ENCODE measurements at places on chromosomes 16 and 17.

GRCh38 chr16:7268182-7268581 is 64.5 kb upstream of the RBFOX1 start:
- peak; percentile 3 for DNase-seq

DNA sequence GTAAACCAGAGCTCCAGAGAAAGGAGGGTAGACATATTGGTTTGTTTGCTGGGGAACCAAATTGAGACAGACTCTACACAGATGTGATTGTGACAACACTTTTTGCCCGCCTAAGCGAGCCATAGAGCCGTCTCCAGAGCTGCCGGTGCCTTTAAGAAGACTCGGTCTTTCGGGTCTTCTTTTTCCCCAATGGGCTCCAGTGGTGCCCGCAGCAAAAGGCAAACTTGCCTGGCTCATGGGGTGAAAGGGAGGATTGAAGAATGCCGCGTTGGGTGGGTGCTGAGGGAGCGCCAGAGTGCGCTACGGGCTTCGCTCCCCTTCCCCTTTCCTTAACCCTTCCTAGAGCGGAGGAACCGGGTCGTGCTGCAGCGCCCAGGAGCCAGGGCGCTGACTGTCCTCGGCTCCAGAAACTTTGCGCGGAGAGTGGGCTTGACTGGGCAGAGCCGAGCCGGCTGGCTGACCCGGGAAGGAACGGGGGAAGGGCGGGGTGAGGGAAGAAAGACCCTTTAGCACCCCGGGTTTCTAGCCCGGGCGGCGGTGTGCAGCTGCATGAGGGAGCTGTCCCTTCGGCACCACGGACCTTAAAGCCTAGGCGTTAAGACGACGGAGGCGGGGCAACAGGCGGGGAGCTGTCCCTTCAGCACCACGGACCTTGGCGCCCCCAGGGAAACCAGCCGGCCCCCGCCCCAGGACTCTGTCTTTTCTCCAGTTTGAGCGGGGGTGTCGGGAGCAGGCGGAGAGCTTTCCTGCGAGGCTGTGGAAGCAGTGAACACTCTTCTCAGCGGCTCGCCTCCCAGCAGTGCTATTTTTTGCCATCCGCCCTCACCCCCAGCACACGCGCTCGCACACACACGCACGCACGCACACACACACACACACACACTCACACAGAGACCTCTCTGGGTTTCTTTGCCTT is at the start of gene CACNG3:
Gene CACNG3, plus strand, starts transcription at position 880 of the 916 bp plus-strand sequence. CDS start 420 bp downstream, outside the sequence.
- peak; percentile 70 for DNase-seq

DNA sequence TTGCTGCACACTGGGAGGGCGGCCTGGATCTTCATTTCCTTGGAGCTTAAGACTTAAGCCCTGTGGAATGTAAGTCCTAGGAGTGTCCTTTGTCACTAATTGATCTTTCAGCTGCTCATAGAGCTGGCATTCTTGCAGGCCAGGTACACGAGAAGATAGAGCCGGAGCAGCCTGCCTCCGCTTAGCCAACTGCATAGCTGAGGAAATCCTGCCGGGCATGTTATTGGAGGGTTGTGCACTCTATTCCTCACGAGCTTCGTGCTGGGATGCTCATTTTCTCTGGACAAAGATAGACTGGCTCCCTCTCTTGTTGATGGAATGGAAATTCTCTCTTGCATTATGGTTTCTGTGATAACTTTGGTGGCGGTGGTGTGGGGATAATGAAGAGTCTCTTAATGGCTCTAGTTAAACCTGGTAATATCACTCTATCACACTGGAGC is 76.9 kb downstream of the RPA1 start:
- no peak for DNase-seq

DNA sequence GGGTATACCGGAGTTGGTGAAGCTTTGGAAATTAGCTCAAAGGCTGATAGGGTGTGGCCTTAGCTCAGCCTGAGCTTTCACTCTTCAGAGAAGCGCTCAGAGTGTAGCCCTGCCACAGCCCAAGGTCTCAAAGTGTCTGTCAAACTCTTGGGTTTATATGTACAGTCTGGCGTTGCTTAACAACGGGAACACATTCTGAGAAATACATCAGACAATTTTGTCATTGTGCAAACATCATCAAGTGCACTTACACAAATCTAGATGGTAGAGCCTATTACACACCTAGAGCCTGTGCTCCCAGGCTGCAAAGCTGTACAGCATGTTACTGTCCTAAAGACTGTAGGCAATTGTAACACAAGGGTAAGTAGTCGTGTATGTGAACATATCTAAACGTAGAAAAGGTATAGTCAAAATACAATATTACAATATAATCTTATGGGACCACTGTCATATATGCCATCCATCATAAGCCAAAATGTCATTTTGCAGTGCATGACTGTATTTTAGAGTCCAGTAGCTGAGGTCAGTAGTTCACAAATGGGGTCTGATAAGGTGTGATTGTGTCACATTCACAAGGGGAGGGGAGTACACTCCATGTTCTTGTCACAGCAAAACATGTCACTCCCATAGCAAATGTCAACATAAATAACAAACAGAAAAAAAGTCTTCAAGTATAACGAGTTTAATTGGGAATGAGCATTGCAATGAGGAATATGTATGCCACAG is 20.6 kb downstream of the CHAD start:
- DNase-seq, result no peak

DNA sequence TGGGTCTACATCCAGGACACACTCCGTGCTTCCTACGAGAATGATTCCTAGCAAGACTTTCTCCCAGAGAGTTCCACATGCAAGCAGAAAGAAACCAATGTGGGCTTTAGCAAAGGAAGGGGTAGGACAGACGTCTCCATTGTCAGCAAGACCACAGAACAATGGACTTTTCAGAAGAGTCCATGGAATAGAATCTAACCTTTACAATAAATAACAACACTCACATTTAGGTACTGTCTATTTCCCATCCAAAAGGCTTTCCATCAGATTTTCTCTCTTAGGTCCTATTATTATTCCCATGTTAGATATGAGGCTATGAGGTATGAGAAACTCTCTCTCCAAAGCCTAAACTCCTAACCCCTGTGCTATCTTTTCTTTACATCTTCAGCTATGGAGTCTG is 360.9 kb downstream of the GRIN2A start:
- no peak for DNase-seq

GRCh38 chr17:74807925-74808324 is 31.8 kb upstream of the NAT9 start:
- DNase-seq, result no peak

DNA sequence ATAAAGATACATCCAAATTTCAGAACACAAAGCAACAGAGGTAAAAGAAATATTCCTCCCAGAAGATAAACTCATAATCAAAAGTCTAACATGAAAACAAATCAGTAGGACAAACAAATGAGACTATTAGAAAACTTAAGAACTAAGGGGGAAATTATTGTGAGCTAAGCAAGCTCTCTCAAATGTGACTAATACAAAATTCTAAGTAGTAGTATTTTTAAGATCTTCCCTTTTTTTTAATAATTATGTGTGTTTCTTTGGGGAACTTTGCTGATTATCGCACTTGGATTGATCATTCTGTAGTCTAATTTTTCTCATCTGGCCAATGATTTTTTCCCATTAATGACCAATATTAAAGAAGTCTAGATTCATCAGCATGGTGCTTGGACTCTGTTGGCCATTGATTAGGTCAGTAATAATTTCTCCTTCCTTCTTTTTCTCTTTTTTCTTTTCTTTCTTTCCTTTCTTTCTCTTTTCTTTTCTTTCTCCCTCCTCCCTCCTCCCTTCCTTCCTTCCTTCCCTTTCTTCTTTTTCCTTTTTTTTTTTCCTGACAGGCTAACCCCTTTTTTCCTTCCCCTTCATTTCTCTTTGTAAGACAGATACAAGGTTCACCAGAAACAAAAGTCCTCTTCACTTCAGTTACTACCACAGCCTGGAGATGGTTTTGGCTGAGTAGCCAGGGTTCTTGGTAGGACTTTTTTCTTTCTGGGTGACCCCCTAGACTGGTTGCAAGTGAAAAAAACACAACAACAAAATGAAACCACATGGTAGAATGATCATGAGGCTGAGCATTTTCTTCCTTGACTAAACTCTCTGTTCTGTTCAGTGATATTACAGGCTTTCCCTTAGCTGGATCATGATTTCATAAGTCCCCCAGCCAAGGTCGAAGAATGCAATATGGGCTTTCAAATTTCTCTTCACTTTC is 2.9 kb upstream of the ABCA6 start:
- no peak for DNase-seq

- DNase-seq, result no peak
These were observed 3.8 kb upstream of the TLCD2 start for GRCh38 chr17:1713878-1714426.

DNA sequence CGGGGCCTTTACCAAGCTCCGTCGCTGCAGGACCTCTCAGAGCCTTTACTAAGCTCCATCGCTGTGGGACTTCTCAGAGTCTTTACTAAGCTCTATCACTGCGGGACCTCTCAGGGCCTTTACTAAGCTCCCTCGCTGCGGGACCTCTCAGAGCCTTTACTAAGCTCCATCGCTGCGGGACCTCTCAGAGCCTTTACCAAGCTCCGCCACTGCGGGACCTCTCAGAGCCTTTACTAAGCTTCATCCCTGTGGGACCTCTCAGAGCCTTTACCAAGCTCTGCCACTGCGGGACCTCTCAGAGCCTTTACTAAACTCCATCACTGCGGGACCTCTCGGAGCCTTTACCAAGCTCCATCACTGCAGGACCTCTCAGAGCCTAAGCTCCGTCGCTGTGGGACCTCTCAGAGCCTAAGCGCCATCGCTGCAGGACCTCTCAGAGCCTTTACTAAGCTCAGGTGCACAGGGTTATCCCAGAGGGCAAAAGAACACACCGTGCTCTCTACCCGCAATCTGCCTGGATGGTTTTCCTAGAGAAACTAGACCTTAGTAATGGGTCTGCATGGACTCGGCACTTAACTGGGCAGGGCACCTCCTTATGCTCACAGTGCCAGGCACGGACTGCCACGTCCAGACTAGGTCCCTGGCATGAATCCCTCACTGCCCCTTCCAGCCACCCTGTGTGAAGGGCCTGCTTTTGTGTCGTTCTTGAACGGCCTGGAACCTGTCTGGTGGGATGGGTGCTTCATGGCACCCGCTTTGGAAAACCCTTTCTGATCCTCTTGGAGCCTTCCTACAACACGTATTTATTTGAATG is 69.2 kb upstream of the DOC2B start:
- no peak for DNase-seq

GRCh38 chr16:89004209-89004831 is 27.3 kb upstream of the CBFA2T3 start:
- DNase-seq, result no peak

DNA sequence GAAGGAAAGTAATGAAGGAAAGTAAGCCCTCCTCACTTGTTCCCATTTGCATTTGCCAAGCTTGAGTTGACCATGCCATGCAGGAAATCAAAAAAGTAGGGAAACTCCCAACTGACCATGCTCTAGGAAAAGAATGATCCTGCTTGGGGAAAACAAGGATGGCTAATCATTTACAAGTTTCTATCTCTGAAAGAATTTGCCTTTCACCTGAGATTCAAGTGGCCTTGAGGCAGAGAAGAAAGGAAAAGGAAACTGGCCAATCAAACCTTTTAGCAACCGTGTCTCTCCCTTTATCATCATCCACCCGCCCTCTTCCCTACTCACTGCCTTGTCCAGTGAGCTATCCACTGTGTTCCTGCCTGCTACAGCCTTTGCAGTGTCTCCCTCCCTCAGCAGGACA is 757.2 kb upstream of the SOX9 start:
- no peak for DNase-seq
